CD4-positive, alpha-beta memory T cell (primary cell): ENCODE measurements at places on chromosomes 7 and 10.

GRCh38 chr7:46259947-46260346 lies 338.9 kb upstream of the IGFBP3 start:
- no peak for DNase-seq

GRCh38 chr7:104985259-104985617 lies 28.8 kb upstream of the KMT2E start:
- no peak for DNase-seq

GRCh38 chr7:30755384-30756154 lies 3.6 kb downstream of the INMT start:
- no peak for DNase-seq

GRCh38 chr10:124576526-124577420 lies 115.2 kb downstream of the LHPP start:
- no peak for DNase-seq

DNA sequence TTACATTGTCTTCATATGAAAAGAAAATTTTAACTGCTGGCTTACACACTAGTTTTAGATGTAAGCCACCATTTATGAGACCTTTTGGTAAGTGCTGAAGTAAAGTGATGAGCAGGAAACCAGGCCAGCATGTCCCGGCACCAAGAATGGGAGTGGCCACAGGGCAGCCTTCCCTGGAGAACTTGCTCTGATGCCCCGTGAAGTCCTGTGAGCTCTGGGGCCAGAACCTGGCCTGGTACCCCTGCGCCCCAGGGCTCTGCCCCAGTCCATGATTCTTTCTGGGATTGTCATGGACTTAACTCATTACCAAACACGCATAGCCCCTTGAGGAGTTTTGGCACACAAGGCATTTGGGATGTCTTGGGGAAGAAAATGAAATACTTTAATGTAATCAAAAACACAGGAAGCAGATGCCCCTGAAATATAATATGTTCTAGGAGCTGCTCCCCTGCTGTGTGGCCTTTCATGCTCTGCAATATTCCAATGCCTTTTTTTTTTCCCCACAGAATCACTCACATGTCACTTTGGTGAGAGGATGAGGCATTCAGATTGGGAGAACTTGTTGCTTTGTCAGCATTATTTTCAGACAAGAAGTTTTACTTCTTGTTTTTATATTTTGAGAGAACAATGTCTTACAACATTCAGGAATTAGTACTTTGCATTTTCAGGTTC lies 53.1 kb upstream of the CXCL12 start:
- no peak for DNase-seq

GRCh38 chr10:61753453-61753852 lies 90.7 kb downstream of the CABCOCO1 start:
- DNase-seq: no peak

DNA sequence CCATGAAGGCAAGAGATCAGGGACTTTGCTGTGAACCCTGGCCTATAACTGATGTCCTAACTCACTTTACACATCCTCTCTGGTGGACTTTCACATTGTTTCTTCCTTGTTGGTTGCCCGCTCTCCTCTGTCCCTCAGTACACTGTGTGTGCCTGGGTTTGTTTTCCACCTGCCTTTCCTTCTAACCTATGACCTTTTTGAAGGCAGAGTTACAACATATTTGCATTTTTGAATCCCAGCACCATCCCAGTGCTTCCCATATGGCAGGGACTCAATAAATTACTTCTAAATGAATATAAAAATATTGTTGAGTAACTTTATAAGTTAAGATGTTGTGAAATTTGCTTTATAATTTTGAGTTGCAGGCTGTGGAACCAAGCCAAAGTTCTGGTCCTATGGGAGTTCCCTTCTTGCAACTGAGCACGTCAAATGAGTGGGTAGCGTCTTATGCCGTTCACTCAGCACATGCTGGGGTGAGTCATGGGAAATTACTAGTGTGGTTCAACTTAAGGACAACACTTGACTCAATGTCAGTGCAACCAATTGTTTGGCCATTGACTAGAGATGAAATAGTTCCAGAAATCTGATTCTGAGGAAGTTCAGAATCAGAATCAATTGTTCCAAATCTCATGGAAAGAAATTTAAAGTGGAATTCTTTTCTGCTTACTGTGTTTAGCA lies 250.9 kb downstream of the TWIST1 start:
- no peak for DNase-seq

GRCh38 chr7:27201580-27202017 lies 1.7 kb upstream of the HOXA13 start:
- no peak for DNase-seq

DNA sequence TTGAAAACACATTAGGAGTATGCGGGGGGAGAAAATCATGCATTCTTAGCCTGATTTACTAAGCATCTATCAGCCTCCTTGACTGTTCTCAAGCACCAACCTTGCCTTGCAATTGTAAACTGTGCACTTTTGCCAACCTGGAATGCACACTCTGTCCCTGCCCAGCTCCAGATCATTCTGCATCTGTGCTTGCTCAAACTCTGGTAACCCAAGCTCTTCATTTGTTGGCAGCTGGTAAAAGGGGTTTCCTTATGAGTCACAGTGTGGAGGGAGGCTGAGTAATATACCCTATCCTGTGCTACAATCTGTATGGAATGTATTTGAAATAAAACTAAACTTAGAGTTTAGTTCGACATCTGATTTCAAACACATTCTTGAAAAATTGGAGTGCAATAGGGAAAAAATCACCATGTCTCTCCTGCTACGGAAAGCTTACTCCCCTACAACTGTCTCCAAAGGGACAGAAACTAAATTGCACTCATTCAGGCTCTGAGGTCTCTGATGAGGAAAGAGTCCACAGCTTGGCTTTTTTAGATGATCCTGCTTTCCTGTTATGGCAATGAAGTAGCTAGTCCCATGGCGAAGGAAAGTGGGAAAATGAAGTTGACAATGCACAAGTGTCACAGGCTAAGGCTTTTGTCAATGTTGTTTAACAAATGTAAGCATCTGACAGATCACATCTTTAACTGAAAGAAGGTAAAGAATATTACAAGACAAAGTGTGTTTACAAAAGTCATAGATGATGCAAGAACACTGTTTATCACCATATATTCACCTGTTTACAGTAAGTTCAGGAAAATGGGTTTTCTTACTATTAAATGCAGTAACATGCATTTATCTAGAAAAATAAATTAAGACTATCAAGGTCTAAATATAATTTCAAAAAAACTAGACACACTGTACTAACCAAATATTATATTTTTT lies 61.9 kb downstream of the TES start:
- DNase-seq: no peak

DNA sequence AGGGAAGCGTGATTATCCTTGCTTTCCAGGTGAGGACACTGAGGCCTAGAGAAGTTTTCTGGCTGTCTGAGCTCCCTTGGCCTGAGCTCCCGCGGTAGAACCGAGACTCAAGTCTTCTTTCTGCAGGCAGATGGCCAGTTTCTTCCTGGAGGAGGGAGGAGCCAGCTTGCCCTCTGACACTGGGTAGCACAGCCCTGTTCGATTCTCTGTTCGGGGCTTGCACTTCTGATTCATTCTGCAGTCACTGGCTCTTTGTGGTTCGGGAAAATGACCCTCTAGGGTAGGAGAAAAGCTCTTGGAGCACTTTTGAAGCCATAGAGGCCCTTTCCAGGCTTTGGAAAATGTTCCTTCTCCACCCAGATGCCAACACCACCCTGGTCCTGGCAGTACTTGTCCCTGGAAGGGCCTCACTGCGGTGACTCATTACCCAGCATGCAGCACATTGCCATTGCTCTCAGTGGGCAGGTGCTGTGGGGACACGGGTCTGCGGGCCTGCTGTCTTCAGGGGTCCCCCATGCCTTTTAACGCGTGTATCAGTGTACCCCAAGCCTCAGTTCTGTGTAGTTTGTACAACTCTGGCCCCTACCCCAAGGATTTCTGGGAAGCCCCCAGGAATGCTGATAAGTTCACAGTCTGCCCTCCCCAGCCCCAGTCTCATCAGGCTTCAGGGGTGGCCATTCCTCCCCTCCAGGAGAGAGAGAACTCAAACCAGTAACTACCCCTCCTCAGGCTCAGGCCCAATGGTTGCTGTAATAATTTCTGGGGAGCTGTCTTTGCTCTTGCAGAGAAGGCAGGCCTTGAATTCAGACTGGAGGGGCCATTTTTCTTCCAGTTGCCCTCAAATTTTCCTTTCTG lies 11.9 kb downstream of the CHST3 start:
- no peak for DNase-seq

- no peak for DNase-seq
Measured at GRCh38 chr10:74612195-74612594, 214.2 kb upstream of the KAT6B start.

GRCh38 chr7:38630720-38631673 lies at the start of gene AMPH:
AMPH (minus strand) TSS chr7:38631373; CDS start chr7:38631351, 22 bp downstream.
- no peak for DNase-seq
